Aorta (tissue), 5 donors: ENCODE measurements at places on chromosomes 1 and 21.

DNA sequence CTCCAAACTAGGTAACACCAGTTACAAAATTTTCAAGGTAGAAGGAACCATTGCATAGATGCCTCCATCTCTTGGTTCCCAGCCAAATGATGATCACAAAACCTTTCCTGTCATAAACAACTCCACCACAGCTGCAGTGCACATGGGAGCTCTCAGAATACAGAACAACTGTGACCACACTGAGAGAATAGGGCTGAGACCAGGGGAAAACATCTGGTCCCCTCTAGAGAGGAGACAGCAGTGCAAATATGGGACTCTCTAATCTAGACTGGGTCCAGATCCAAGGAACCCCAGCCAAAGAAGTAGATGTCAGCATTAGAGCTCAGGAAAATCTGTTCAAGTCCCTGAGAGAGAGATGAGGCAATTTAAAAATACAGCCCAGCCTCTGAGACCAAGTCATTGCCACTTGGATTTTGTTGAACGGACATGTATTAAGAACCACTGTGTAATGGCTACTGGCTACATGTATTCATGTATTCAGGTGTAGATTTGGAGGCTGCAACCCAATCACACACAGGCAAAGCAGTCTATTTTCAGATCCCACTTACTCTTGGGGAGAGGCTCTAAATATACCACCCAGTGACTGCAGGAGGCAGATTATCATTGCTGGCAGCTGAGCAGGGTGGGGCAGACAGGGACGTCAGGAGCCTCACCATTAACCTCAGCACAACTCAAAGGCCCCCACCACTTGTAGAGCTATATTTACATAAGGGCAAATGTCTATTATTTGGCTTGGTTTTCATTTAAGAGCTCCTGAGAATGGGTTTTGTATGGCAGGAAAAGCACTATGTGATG is 7.6 kb upstream of the RXRG start:
- no peak for DNase-seq

GRCh38 chr1:83964153-83964552 is 34.8 kb downstream of the TTLL7 start:
- no peak for DNase-seq

GRCh38 chr1:163535807-163536206 is 214.1 kb downstream of the NUF2 start:
- no peak for DNase-seq

DNA sequence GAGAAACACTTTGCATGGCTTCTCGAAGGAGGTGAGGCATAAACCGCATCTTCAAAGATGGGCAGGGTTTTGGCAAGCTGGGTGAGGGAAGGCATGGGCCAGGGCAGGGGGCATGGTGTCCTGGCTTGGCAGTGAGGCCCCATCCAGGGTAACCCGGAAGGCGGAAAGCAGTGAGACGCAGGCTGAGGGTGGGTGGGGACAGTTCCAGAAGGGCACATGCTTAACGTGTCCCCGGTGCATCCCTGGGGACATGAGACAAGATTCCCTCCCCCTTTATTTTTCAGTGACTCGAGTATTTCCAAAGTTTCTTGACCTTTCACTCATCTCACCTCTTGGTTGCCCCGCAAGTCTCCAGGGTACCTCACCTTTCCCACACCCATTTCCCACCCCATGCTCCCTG is 122.8 kb upstream of the SLC25A33 start:
- DNase-seq = no peak

- DNase-seq = peak; percentile 67
Measured at GRCh38 chr1:227946624-227947385, 927 bp downstream of the WNT9A start.

DNA sequence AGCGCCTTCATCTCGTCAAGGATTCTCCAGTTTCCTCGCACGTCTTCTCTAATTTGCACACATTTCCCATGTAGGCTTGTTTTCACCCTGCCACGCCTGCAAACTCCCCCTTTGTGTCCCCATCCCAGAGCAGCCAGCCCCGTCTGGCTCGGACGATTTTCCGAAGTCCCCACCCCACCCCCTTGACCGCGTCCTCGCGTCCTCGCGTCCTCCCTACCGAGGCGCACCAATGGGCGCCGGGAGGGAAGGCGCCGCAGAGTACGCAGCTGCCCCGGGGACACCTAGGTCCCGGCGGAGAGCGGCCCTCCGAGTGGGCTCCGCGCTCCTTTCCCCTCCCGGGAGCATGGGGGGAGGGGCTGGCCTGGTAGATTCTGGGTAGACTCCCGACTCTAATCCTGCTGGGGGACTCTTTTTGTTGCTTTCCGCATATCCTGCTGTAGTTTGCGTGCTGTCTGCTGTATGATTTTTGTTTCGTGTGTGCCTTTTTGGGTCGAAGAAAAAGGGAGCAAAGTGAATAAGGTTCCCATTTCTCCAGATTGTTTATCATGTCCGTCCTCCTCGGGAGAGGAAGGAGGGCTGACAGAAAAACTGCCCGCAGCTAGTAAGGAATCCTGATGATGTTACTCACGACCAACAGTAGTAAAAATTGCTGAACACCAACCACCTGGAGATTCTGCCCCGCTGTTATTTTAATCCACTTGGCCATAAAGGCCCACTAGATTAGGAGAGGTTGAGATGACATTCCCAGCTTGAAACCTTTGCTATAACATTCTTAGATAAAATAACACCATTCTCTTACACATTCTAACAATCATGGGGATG is 1.5 kb downstream of the CACHD1 start:
- peak; percentile 59 for DNase-seq

DNA sequence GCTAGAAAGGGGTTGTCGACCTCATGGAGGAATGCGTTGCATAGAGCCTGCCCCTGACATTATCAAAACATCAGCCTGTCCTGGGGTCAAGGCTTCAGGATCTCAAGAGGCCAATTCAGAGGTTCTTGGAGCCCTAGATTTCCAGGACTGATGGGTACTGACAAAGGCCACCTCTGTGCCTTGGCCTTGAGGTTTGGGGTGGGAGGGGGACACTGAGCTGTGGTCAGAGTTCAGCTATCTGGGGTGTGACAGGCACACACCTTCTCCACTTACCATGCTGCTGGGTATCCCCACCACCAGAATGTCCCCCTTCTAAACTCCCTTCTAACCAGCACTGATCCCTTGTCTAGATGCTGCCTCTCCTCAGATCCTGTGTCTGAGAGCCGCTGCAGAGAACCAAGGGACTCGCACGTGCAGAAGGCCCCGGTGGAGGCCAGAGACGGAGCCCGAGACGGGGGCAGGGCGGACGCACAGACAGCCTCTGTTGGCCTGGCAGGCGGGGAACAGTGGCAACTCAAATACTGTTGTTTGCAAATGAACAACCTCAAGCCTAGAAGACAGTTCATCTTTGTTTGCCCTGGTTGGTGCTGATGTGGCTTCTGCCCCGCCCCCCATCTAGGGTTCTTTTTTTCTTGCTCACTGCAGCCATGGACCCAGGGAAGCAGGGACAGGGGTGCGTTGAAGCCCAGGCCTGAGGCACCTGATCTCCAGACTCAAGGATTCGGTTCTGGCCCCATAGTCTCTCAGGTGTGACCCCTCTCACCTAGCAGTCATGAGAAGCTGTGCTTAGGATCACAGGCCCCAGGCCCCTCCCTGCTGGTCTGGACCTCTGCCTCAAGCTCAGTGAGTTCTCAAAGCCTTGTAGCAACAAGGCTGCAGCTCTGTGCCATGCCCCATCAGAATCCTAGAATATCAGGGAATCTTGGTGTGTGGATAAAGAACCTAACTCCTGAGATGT is 28.1 kb upstream of the CSF1 start:
- no peak for DNase-seq

GRCh38 chr1:157238585-157238984 is 100.4 kb upstream of the ETV3 start:
- no peak for DNase-seq

GRCh38 chr1:117324357-117324756 is 42.9 kb upstream of the MAN1A2 start:
- no peak for DNase-seq

DNA sequence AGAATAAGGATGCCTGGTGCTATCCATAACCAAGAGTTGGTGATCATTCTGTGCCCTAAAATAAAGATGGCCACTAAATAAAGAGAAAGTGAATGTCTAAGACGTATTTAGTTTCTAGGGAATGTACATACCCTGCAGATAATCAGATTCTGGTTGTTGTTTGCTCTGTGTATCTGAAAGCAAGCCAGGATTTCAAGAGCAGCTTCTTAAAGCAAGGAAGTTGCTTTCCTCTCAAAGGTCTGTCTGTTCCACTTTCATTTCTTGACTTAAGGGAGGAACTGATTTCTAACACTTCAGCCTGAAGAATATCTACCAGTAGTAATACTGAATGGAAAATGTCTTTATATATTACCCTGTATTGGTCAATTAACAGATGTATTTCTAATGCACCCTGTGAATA is 88.8 kb downstream of the KIF1B start:
- no peak for DNase-seq

- DNase-seq = no peak
Measured at GRCh38 chr1:108897865-108898720, 21.3 kb downstream of the GPSM2 start.
